ENCODE measurements at places on chromosomes 1 and 21.

- no peak for DNase-seq
Measured at GRCh38 chr1:46476673-46477072, 13.0 kb upstream of the DMBX1 start.

DNA sequence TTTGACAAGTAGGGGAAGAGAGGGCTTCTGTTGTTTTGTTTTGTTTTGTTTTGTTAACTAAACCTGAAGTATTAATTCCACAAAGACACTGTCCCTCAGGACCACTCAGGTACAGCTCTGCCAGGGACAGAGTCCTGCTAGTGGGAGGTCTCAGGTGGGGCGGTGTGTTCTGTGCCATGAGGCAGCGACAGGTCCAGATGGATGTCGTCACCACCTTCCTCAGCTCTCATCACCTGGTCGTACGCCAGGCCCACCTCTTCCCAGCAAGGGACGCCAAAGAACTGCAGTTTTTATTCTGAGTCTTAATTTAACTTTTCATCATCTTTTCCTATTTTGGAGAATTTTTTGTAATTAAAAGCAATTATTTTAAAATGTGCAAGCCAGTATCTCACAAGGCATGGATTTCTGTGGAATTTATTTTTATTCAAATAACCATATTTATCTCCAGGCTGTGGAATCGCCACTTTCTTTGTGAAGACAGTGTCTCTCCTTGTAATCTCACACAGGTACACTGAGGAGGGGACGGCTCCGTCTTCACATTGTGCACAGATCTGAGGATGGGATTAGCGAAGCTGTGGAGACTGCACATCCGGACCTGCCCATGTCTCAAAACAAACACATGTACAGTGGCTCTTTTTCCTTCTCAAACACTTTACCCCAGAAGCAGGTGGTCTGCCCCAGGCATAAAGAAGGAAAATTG is 62.5 kb downstream of the POFUT2 start:
- DNase-seq: no peak

DNA sequence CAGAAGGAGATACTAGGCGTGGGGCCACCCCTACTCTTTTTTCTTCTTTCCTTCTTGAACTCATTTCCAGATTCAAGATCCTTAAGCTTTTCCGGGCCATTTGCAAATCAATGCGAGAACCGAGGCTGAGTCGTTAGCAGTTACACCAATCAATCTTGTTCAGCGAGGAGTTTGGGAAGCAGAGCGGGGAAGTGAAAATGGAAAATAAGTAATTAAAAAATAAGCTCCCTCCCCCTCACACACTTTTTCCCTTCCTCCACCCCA is 1.7 kb upstream of the NEGR1 start:
- DNase-seq: no peak

DNA sequence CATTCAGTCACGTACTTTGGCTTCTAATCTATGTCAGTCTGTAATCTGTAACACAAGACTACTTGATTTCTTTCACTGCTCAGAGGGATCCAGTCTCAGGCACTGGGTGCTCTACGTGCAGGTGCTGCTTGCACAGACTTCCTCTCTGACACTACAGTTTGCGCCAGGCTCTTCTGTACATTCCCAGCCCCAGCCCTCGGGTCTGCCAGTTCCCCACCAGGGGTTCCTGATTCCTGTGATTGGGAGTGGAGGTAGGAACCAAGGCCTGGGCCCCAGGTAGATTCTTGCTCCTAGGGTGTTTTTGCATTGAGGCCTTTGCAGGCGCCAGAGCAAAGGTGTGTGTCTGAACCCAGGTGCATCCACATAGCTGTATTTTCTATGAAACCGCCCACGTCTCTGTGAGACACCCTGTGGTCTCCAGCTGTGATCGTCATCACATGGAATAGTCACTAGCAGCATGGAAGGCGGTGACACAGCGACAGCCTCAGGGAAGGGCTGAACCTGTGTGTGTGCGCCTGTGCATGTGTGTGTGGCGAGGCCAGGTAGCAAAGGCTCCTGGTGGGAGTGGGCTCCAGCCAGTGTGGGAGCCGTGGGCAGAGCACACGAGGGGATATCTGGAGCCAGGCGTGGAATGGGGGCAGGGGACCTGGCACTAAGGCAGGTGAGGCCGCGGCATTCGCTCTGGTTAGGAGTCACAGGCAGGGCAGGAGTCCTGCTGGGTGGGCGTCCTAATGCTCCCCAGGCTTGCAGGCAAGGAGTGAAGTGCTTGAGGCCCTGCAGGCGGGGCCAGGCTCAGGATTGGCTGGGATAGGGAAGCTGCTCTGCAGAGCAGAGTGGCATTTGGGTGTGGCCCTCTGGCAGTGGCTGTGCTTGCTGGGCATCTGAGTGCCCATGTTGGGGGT is 5.2 kb downstream of the GJC2 start:
- no peak for DNase-seq

GRCh38 chr1:67748630-67749029 is 63.6 kb downstream of the GADD45A start:
- DNase-seq: no peak

GRCh38 chr21:29443411-29444010 is 144.8 kb downstream of the BACH1 start:
- DNase-seq: no peak

- DNase-seq: no peak
Measured at GRCh38 chr1:53575141-53575954, 116.1 kb downstream of the DMRTB1 start.

DNA sequence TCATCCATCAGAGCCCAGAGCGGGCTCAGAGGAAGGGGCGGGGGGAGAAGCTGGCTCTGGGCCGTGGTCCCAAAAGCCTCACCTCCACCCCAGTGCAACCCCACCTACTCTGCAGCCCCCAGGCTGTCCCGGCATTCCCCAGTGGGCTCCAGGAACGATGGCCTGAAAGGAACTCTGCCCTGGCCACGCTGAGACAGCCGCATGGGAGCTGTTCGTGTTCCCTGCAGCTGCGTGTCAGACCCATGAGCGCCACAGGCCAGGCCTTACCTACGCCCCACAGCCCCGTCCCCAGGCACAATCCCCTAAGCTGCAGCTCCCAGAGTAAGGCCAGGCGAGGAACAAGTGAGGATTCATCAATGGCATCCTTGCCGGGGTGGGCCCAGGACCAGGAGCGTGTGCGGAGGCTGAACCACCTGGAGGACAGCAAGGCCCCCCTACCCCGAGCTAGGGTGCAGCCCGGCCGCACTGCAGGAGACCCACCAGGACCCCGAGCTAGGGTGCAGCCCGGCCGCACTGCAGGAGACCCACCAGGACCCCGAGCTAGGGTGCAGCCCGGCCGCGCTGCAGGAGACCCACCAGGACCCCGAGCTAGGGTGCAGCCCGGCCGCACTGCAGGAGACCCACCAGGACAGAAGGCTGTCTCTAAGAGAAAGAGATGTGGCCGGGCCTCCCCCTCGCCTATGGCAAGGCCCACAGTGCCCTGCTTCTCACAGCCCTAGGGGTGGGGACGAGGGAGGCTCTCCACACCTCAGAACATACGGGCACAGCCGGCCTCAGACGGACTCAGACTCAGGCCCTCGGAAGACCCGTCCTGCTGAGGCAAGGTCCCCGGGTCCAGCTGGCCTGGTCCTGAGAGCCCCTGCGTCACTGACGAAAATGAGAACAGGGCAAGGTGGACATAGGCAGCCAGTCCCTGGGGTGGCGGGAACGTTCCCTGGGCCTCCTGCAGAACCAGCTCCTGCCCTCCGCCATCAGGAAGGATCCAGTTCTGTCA is 26.5 kb upstream of the ARHGEF16 start:
- no peak for DNase-seq

DNA sequence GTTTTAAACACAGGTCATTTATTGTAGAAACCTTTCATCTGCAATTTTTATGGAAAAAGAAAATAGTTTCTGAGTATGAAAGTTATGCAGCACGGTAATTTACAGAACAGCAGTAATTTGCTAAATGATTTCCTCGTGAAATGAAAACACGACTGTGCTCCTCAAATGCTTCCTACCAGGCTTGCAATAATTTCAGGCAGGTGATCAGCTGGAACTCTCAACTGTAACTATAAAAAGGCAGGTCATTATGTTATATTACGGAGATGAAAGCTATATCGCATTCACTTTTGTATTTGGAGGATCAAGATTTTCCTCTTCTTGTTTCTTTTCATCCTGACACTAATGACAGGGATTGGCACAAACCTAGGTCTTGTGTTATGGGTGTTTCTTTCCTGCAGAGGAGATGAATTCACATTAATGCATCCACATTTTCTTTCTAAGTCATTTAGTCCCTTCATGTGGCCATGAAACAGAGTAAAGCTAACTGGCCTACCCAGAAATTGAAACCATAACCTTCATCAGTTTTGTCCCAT is 57.4 kb downstream of the SAMSN1 start:
- DNase-seq: no peak

DNA sequence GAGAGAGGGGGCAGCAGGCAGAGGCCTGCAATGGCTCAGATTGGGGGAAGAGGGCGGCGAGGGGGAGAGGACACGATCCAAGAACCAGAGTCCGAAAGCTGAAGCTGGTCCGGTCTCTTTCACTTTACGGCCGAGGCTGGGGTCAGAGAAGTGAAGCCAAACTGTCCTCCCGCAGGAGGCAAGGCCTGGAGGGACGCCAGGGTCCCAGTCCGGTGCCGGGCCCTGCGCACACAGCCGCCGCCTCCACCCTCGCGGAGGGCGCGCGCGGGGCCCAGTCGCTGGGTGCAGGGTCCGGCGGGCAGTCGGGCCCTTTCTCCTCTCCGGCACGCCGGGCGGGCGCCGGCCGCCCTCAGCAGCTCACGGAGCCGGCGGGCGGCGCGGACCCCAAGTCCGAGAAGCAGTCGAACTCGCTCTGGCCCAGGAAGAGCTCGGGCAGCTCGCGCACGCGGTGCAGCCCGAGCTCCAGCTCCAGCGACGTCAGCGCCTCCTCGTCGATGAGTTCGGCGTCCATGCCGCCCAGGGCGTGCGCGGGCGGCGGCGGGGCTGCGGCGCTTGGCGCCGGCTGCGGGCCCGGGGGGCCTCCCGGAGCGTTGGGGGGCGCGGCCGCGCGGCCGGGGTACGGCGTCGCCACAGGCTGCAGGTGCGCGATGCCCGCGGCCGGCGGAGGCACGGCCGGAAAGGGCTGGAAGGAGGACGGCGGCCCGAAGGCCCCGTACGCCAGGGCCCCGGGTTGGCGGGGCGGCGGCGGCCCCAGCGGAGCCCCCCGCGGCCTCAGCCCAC is 749 bp downstream of the CITED4 start:
- no peak for DNase-seq

- DNase-seq: no peak
Measured at GRCh38 chr1:3440300-3440681, 14.2 kb upstream of the ARHGEF16 start.

DNA sequence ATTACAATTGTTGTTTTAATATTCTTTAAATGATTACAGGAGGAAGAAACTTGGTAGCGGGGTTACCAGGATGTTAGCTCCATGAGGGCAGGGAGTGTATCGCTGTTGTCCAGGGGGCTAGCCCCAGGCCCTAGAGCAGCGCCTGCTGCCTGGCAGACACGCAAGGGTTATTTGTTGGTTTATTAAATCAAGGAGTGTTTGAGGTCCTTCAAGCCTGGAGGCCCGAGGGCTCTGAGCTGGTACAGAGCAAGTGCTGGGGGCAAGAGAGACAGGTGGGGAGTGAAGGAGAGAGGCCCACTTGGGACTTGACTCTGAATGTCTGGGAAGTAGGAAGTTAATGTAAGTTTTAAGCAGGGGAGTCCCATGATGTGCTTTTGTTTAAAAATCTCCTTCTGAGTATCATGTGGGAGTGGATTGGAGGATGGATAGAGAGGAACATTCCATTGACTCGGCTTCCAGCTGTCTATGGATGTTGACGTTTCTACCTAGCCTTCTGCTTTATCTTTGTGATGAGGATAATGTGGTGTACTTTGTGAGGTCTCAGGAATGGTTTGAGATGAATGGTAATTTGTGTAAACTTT is 8.7 kb downstream of the ITSN1 start:
- DNase-seq: no peak

All from endothelial cell (in vitro differentiated cells).